NCI-H510A (cell line): ENCODE measurements at places on chromosomes 4 and X.
A peak's percentile ranks its signal among the peaks of the same experiment; 100 is the strongest.

DNA sequence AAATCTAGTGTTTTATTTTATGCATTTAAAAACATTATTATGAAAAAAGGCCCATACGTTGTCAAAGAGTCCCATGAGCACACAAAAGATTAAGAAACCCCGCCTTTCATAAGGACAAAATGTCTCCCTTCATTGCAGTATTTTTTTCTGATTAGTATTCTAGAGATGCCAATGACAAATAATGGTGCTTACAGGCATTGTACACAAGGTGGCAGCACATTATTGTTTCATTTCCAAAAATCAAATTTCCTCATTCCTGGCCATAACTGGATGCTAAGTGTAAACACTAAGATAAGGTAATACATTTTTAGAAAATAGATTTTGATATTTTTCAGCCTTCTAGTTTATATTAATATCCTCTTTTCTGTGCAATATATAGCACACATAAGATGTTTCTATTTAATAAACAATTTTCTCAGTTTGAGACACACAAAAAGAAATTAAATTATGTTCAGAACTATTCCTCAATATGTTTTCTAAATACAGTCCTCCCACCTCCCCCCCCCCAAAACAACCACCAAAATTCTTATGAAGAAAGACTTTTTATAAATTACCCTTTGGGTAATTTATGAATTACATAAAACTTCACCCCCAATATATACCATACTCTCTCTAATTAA is 47.7 kb downstream of the TIGD2 start:
- DNase-seq: no peak

DNA sequence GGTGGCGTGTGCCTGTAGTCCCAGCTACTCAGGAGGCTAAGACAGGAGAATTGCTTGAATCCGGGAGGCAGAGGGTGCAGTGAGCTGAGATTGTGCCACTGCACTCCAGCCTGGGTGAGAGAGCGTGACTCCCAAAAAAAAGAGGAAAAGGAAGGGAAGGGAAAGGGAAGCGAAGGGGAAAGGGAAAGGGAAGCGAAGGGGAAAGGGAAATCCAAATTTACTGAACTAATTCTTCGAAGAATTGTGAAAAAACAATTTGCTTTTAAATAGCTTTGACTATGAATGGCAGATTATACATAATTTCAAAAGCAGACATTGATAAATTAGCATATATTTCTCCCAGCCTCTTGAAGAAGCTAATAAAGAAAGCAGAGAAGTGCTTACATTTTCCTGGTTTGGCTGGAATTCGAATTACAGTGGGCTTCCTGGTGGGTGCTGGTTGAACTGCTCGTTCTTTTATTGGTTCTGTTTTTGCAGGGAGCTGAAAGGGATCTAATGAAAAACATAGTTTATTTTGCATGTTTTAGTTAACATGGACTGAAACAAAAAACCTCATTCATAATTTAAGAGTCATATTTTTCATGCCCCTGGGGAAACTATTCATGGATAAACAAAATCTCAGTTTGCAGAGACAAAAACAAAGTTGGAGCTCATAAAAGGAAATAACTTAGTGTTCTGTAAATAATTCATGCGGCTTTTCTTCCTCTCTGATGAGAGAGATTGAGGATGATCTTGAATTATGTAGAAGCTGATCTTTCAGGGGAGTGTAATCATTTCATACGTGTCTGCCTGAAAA is 66.0 kb downstream of the RPS3A start:
- no peak for DNase-seq

DNA sequence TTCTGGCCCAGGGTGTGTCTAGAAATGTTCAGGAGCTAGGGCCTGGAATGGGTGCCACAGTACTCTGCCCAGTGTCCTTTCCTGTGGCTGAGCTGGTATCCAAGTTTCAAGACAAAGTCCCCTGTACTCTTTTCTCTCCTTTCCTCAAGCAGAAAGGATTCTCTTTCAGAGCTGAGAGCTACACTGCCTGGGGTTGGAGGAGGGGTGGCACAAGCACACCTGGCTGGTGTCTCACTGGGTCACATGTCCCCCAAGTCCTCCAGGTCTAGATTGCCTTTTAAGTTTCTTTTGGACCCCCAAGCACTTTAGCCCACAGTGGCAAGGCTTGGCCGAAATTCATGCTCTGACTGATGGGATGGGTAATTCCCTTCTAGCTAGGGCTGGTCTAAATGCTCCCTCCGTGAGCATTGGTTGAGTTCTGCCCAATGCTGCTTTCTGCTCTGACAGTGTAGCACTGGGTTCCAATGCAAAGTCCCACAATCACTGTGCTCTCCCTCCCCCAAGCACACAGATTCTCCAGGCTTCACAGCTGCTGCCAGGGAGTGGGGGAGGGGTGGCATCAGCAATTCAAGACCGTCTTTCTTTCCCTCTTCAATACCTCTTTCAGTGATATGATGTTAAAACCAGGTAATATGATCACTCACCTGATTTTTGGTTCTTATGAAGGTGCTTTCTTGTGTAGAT is 47.8 kb downstream of the BEX3 start:
- DNase-seq: no peak

DNA sequence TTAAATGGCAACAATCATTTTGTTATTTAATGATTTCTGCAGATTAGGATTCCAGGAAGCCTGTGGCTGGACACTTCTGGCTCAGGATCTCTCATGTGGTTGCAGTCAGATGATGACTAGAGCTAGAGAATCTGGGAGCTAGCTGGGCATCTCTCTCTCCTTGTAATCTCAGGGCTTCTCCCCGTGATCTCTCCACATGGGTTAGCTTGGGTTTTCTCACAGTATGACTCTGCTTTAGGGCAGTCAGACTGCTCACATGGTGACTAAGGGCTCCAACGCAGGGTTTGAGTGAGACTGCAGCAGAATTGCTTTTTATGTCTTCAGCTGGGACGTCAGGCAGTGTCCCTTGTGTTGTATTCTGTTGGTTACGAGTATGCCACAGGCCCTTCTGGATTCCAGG is 361.4 kb downstream of the CBLL2 start:
- no peak for DNase-seq

DNA sequence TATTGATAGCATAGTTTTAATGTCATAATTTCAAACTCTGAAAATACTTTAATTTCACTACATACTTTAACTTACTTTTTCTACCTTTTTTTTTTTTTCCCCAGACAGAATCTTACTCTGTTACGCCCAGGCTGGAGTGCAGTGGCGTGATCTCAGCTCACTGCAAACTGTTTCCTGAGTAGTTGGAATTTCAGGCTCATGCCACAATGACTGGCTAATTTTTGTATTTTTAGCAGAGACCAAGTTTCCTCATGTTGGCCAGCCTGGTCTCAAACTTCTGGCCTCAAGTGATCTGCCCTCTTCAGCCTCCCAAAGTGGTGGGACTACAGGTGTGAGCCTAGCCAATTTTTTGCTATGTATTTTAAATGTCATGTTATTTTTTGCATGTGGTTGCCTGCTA is 741.6 kb downstream of the TRAM1L1 start:
- DNase-seq: no peak

DNA sequence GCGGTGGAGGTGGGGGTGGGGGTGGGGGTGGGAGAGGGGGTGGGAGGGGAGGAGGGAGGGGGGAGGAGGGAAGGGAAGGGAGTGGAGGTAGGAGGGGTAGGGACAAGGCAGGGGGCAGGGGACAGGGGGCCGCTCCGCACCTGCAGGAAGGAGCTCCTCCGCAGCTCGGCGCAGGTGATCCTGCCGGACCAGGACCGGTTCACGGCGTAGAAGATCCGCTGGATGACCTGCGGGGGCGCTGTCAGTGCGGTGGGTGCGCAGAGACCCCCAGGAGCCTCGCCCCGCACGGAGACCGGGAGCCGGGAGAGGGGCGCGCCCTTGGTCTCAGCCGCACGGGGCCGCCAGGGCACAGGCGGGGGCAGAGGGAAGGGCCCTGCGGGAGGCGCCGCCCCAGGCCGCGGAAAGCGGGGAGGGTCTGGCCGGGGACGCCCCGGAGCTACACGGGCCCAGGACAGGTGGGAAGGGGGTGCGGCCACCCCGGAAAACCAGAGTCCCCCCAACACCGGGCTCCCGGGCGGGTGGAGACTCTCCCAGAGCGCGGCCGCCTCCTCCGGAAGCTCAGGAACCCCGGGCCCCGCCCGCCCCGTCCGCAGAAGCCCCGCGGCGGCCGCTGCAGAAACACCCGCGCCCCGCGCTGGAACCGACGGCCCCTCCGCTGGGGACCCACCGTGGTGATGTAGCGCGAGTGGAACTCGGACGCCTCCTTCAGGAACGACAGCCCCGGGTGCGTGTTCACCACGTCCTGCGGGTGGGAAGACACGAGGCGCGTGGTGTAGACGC is 27.6 kb upstream of the GTPBP6 start:
- DNase-seq: no peak

DNA sequence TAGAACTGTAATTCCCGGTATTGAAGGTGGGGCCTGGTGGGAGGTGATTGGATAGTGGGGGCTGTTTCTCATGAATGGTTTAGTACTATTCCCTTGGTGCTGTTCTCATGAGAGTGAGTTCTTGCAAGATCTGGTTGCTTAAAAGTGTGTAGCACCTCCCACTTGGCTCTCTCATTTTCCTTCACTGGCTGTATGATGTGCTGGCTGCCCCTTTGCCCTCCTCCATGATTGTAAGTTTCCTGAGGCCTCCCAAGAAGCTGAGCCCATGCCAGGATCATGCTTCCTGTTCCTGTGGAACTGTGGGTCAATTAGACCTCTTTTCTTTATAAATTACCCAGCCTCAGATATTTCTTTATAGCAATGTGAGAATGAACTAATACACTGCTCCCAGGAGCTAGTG is 8.7 kb downstream of the ANXA10 start:
- no peak for DNase-seq

DNA sequence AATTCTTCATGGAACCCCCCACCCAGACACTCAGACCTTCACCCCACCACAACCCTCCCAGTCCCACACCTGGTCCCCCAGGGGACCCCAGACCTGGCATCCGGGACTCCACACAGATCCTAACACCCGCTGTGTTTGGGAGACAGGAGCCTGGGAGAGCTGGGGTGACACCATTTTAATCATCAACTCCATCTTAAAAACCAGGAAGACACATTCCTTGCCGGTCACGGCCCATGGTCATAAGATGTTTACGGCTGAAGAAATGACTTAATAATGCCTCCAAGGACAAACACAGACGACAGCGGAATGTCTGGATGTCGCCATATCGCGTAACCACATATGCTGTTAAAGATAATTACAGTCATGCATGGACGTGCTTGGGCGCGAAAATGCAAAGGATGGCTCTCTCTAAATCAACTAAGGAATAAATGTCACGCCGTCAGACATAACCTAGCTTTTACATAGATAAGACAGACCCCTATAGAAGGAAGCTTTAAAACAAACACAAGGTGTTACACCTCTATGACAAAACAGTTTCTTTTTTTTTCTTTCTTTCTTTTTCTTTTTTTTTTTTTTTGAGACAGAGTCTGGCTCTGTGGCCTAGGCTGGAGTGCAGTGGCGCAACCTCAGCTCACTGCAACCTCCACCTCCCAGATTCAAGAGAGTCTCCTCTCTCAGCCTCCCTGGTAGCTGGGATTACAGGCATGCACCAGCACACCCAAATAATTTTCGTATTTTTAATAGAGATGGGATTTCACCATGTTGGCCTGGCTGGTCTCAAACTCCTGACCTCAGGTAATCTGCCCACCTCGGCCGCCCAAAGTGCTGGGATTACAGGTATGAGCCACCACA is 2.1 kb upstream of the DHRSX start:
- DNase-seq: no peak

DNA sequence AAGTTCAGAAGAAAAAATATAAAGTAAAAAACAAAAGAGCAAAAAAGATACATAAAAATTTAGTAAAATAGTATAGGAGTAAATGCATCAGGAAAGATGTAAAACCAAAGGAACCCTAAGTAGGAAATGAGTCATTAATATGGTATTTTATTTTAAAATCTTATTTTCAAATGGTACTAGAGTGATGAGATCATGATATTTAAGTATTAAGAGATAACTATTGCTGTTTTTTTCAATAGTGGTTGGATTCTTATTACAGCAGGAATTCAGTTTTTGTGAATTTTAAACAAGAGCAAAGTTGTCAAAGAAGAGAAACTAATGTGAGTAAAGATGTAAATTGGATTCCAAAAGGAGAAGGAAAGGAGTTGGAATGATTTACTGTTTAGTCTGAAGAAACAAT is 20.0 kb downstream of the EMCN start:
- no peak for DNase-seq

DNA sequence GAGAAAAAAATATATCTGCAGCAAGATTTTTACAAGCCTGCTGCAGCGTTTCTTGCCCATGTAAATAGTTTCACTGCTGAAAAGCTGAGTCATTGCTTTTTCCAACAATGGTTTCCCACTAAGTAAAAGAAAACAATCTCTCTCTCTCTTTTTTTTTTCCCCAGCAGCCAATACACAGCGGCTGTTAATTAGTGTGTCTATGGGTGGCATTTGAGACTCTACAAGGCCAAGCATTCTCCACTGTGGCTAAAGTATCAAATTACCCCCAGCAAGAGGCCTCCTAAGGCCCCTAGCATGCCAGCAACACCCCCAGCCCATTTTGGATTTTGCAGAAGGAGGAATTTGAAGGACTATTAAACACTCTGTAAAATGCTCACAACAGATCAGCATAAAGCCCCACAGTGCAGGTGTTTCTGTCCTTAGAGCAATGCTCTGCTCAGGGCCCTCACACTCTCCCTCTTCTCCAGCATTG is 837.4 kb downstream of the TRIML1 start:
- peak; percentile 64 for DNase-seq

DNA sequence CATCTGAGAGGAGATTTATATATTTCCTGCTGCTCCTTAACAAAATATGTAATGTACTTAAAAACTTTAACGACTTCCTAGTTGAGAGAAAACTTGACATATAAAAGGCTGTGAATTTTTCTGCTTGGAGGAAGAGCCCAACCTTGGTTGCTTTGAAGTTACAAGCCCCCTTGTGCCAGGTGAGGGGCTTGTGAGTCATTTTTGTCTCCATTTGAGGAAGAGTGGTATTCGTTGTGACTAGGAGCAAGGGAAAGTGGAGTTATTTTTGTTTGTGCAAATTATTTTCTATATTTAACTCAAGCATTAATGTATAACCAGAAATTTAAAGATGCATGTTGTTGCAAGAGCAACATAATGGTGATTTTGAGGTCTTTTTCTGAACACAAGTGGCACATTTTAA is 99.0 kb upstream of the DDX3X start:
- DNase-seq: no peak

DNA sequence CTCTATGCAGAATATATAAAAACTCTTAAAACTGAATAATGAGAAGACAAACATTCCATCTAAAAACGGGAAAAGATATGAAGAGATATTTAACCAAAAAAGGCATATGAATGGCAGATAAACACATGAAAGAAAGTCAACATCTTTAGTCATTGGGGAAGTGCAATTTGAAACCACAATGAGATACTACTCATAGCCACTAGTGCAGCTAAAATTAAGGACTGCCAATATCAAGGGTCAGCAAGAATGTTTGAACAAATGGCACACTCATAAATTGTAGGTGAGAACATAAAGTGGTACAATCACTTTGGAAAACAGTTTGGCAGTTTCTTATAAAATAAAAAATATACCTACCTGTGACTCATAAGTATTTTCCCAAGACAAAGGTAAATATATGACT is 534.9 kb upstream of the DIPK2B start:
- no peak for DNase-seq
